ENCODE measurements at places on chromosomes 3 and 15. TPM values are rescaled to one million over a fixed set of nuclear protein-coding genes. Genes with fewer than 3 reads are reported as not detected.

GRCh38 chr3:12265508-12265907, 23.4 kb upstream of the PPARG start:
- no peak for DNase-seq

GRCh38 chr3:136236109-136236508, 14.0 kb upstream of the PCCB start:
- no peak for DNase-seq

The SCN5A gene
- total RNA-seq, result 0.10 TPM

DNA sequence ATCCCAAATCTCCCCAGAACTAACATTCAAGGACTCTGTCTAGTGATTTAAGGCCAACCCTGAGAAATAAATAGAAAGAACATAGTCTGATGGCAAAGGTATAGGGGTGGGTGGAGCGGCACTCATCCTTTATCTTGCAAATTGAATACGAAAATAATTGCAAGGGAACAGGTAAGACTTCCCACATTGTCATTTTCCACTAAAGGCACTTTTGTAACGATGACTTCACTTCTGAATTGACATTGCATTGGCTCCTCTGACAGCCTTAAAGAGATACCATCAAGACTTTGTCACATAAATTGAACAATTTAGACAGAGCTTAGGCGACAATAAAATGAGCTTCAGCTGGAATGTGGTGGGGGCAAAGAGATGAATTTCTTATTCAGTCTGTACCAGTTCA, 75.3 kb upstream of the PLCL2 start:
- DNase-seq, result no peak

DNA sequence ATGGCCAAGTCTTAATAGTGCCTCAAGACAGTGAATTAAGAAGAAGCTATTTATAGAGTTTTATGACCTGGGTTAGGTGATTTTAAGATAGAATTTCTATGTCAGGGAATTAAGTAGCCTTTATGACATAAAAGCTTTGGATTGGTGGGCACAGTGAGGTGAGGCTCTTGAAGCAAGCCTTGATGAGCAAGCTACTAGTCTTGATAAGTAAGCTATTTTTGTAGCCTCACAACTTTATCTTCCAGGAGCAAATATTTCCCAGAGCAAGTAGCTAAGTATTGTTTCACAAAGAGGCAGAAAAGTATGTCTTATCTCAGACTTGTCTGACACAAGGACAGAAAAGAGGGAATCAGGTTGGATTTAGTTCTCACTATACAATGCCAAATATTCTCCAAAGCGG, 491.7 kb upstream of the RASGRP1 start:
- no peak for DNase-seq

The P4HTM gene
- total RNA-seq, result 43.0 TPM

DNA sequence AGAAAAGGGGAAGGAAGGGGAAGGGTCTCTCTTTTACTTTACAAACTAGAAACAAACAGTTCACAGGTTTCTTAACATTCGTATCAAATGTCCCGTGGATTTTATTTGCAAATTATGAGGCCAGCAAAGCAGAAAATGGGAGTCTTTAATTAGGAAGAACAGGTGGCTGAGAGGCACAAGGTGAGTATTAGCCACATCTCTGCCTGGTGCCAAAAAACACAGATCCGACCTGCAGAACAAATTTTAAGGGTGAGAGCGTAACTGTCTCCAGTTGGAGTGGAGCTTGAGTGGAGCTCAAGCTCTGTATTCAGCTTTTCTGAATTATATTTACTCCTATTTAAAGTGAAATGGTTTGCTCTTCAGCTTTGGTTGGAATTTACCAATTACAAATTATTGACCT, 1004.9 kb downstream of the FHIT start:
- DNase-seq, result no peak

All from NCI-H460 (cell line).